ENCODE measurements at places on chromosomes 4 and X.

- DNase-seq = no peak
Measured at GRCh38 chr4:136302566-136302965, 1229.7 kb downstream of the PCDH18 start.

GRCh38 chrX:20906571-20906970 lies 467.6 kb upstream of the CNKSR2 start:
- no peak for DNase-seq

DNA sequence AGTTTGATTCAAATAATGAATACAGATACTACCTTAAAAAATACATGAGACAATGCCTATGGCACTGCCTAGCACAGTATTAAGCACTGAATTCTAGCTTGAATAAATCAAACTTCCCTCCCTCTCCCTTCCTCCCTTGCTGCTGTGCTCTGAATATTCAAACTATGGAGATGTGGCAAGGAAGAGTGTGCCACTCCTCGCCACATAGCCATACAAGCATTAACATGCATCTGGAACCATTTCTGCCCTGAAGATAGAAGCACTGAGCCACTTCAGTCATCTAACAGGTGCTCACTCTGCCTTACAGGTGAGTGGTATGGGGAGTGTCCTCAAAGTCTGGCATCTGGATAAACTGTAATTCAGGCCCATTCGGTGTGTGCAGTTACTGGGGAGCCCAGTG lies 276.9 kb downstream of the ARHGAP24 start:
- DNase-seq = no peak

GRCh38 chr4:68655764-68656444 lies 14.5 kb downstream of the UGT2B15 start:
- DNase-seq = no peak

GRCh38 chr4:32133141-32133540 lies 1413.0 kb downstream of the PCDH7 start:
- DNase-seq = no peak

- DNase-seq = no peak
Measured at GRCh38 chr4:25896776-25897539, 17.1 kb upstream of the SMIM20 start.

GRCh38 chr4:159937595-159937994 lies 834.7 kb downstream of the RAPGEF2 start:
- no peak for DNase-seq

GRCh38 chr4:34723605-34724004 lies 1520.7 kb downstream of the ARAP2 start:
- DNase-seq = no peak

GRCh38 chrX:31845003-31845402 lies 773.2 kb upstream of the FTHL17 start:
- DNase-seq = no peak

DNA sequence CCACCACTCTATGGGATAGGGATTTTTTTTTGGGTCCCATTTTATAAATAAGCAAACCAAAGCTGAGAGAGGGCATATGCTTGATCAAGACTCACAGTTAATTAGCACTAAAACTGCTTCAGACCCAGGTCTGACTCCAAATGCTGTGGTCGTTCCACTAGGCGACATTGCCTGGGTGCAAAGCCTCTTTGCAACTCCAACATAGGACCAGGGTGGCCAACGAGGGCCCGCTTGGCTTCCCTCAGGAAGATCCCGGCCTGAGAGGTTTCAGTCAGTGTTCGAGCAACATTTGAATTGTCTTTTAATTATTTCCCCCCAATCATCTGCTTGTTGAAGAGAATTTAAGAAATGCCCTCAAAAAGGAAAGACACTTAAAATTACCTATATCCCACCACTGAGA lies 11.2 kb downstream of the PJA1 start:
- DNase-seq = no peak

DNA sequence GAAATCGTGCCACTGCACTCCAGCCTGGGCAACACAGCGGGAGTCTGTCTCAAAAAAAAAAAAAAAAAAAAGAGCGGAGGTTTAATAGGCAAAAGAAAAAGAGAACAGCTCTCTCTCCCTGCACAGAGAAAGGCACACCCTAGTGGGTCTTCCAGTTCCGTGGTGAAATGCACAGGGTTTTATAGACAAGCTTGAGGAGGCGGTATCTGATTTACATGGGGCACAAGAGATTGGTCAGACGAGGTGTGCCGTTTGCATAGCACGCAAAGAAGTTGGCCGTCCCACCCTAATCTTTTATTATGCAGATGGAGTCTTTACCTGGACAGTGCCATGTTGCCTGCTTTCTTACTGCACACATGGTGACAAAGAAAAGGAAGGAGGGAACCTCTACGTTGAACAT lies 33.5 kb upstream of the REST start:
- no peak for DNase-seq

DNA sequence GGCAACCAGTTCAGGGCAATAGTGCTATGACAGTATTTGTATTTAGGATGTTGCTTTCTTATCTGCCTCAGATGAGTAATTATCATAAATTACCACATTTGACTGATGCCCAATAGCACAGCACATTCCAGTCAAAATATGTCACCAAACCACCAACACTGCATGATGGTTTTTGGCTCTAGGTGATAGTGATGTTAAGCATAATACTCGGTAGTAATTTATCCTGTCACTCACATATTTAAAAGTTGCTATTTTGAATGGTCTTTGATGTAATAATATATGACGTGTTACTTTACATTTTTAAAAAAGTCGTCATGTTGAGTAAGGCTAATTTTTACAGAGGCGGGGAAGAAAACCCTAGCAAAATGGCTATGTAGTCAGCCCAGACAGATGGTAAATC lies 42.5 kb downstream of the UNC5C start:
- DNase-seq = no peak

GRCh38 chrX:73855546-73855945 lies 292.5 kb downstream of the CHIC1 start:
- peak; percentile 37 for DNase-seq

DNA sequence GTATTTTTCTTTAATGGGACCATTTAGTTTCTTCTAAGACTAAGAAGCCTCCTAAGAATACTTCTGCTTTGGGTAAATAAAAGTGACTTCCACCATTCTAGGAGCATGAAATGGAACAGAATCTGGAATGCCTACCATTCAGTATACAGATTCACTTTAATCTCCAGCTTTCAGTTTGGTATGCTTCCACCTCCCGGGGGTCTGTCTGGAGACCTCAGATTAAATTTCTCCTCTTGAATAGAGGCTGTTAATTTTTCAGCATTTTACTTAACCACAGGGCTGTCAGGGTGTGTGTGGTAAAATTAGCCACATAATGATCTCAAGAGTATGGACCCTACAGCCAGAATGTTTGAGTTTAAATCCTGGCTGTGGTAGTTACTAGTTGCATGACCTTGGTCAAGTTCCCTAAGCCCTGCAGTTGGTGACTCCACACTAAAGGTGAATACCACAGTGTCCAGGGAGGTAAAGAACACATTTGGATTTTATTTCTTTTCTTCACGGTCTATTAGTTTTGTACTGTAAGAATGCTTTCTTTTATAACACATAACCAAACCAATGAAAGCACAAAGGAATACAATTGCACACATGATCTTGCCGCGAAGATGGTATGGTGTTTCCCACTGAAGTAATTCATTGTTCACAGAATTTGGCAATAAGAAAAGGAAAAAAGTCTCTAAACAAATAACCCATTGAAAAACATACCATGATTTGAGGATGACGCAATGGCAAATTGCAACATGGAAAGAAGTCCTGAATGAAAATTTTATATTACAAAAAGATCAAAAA lies 37.3 kb upstream of the TRIM2 start:
- peak; percentile 48 for DNase-seq

DNA sequence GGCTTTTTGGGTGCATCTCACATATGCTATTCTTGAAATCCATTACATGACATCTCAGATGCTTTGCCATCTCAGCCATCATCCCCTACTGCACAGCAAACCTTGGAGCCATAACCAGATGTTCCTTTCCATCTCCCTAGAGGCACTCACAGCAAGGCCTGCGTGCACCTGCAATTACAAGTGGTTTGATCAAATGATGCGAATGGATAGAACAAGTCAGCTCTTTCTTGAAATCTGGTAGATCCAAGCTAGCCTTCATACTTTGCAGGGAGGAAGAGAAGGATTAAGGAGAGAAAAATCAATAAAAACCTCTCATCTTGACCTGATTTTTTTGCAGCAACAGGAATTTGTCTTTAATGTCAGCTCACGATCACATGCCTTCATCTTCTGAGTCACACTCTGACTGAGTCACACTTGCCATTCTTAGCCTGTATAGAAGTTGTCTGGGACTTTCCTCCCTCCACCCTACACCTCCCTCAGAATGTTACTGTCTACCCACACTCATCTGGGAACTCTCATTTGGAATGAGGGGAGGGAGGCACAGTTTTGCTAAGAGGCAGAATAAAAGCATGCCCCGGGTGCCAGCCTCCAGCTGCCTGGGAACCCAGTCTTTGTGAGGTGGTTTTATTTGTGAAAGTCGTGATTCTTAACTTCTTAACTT lies 11.9 kb upstream of the TRIML1 start:
- no peak for DNase-seq

GRCh38 chr4:182770259-182770995 lies 146.8 kb downstream of the DCTD start:
- DNase-seq = no peak

DNA sequence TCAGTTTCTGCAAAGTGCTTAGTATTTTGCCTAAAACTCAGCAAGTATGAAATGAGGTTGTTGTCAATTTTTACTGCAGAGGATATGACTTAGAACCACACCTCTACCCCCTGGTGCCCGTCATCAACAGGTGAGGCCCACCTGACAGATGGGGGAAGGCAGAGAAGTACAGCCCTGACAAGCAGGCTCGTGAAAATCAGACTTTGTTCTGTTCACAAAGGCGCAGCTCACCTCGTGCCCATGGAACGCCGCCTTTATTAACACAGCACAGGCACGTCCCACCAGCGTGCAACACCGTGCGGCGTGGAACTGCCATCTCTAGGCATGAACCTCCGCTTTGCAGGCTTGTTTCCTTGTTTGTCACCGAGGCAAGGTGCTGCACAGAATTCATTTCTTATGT lies 13.3 kb downstream of the CYP4V2 start:
- DNase-seq = no peak

- no peak for DNase-seq
Measured at GRCh38 chrX:110442635-110443034, 84.0 kb downstream of the RTL9 start.

DNA sequence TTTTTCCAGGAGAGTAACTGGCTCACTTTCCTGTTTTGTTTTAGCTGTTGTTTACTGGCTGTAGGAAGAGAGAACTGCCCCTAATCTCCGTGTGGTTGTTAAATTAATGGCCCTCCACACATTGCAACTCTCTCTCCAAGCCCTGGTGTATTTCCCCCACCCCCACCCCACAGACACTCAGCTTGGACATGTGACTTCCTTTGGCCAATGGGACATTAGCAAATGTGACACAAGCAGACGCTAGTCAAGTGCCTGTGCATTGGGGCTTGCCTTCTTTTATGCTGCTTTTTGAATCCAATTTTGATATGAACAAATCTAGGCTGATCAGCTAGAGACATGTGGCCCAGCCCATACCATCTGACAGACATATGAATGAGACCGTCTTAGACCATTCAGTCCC lies 59.6 kb upstream of the TAB3 start:
- no peak for DNase-seq

- no peak for DNase-seq
Measured at GRCh38 chr4:156790866-156791265, 180.7 kb downstream of the PDGFC start.

- no peak for DNase-seq
Measured at GRCh38 chrX:63258144-63258543, 93.0 kb downstream of the SPIN4 start.

- peak; percentile 7 for DNase-seq
Measured at GRCh38 chr4:124804584-124804983, 92.1 kb upstream of the ANKRD50 start.

DNA sequence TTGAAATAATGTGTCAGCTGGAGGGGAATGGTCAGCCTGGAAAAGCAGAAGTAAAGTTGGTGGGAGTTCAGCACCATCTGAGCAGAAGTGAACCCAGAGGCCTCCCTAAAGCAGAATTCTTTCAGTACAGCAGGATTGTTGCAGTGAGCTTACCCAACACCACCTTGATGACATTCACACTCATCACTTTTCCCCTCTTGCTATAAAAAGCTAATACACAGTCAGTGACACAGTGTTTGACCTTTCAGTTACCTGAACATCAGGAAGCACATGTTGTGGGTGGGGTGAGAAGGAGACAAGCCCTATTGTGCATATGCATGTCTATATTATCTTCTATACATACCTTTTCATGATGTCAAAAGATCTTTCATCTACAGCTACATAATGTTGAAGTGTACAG lies 624.7 kb upstream of the ZFP42 start:
- no peak for DNase-seq

DNA sequence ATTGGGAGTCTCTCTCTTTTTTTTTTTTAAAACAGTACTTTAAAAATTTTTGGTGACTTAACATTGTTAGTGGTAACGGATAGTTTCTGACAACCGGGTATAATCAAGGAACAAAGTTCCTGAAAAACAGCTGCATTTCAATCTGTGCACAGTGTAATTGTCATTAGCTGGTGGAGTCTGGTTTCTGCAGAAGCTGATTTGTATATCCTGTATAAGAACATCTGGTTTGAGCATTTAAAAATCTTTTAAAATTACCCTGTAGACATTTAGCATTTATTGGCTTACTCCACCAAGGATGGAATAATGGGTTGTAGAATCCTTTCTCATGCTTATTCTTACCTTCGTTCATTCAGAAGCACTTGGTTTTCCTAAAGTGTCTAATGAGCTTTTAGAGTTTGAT lies 11.2 kb downstream of the JADE1 start:
- DNase-seq = no peak

DNA sequence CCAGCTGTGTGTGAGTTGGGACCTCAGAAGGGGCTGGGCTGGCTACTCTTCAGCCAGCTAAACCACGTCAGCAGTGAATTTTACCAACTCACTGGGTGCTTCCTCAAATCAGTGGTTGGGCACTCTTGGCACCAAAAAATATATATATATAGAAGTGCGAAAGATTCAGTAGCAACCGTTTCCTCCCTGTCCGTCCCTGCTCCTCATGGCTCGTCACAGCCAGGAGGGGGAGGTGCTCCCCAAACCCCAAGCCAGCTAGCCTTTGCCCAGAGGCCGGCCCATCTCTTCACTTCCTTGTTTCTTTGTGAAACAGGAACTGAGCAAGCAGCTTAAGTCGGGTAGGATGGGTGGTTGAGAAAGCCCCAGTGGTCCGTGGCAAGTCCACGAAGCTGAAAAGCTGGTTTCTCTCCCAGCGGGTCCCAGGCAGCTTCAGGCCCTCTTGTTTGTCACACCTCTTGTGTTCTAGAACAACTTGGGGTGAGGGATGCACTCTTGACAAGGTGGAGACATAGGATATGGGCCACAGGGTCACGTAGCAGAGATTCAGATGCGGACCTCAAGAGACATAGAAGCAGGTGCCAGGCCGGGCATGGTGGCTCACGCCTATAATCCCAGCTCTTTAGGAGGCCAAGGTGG lies 6.8 kb upstream of the SASH3 start:
- no peak for DNase-seq

DNA sequence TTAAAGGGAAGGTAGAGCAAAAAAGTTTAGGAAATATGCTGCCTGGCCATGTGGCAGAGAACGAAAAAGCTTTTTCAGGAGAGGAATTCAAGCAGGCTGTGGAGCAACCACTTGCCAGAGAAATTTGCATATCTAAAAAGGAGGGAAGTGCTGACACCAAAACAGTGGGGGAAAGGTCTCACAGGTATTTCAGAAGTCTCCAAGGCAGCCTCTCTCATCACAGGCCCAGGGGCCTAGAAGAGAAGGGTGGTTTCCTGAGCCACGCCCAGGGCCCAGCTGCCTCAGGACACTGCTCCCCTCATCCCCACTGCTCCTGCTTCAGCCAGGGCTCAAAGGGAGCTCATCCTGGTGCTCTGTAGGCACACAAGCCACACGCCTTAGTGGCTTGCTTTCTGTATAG lies 29.9 kb upstream of the STS start:
- DNase-seq = no peak

Measured in skin of body (tissue), 3 donors.